ENCODE measurements at places on chromosomes 7 and 10.

DNA sequence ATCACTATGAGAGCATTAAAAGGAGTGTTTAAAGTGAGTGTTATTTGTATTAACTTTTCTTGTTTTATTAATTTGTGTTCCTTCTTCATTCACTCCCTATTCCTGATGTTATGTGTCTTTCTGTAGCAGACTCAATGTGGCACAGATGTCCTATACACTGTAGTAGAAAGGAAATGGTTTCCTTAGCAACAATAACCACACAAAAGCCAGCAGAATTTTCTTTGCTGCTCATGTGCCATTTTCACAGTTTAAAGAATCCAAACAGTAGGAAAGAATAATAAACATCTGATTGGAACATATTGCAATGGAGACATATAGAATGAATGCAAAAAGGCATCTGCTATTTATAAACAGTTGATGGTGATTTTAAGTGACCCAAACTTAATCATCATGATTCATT lies 763.6 kb downstream of the PHTF2 start:
- DNase-seq = no peak

DNA sequence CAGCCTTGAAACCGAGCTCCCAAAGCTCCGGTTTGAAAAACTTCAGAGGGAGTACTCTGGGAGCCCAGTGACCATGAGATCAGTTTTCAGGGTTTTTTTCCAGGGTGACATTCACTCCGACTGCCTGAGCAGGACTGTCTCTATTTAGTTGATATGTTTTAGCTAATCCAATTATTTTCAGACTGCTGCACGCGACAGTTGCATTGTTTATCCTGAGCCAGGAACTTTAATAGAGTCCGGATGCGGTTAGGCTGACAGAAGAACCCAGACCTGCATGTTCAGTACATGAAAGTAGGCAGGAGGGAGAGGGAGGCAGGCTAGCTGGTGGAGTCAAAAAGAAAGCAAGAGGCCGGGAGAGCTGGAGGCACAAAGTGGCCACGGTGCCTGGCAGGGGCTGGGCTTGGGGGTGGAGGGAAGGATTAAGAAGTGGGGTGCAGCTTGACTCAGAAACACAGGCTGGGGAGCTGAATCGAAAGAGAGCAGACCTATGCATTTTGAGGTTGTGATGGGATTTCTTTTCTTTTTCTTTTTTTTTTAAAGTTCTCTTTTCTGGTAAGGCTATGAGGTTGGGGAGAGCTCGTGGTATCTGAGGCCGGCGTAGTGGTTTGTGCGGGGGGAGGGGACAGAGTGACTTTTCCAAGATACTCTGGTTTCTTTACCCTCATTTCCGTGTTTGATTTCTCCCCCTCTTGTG lies 5.7 kb downstream of the GATA3 start:
- no peak for DNase-seq

GRCh38 chr10:124292911-124293615 lies 125.7 kb downstream of the OAT start:
- no peak for DNase-seq

GRCh38 chr7:16926283-16926682 lies 44.5 kb upstream of the AGR3 start:
- DNase-seq = no peak

- no peak for DNase-seq
These were observed 27.2 kb downstream of the ST8SIA6 start for GRCh38 chr10:17427201-17427600.

GRCh38 chr7:107920048-107920772 lies 29.2 kb downstream of the DLD start:
- DNase-seq = no peak

- DNase-seq = no peak
These were observed 68.0 kb downstream of the GBF1 start for GRCh38 chr10:102313221-102313896.

DNA sequence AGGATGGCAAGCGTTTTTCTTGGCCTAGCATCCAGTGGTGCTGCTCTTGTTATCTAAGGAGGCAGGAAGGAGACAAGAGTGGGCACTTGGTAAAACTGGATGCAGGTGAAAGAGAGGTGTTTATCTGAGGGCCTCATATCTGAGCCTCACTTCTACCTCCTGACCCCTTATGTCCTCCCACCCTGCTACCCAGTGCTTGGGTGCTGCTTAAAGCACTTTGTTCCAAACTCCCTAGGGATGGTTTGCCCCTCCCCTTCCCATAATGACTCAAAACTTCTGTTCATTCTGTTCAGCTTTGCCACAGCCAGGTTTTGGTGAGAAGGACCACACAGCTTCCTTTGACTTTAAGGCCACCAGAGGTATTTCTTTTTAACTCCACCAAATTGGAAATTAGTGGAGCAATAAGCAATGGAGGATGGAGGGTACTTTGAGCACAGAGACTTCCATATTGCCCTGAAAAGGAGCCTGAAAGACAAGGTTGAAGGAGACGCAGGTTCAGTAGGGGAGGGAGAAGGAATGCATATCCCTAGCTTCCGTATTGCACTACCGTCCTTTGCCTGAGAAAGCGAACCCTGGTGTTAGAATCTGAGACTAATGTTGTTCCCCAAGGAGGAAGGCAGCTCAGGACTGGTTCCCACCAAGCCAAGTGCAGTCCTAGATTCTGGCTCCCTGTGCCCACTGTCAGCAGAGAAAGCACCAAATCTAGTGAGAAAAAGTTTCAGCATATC lies 30.1 kb downstream of the ENTPD1 start:
- no peak for DNase-seq

- no peak for DNase-seq
These were observed 205.1 kb downstream of the CREB5 start for GRCh38 chr7:28617308-28617880.
